T-helper 9 cell (primary cell): ENCODE measurements at places on chromosomes 3 and 15.

GRCh38 chr3:114646526-114646925 lies 352.7 kb downstream of the TIGIT start:
- no peak for DNase-seq

DNA sequence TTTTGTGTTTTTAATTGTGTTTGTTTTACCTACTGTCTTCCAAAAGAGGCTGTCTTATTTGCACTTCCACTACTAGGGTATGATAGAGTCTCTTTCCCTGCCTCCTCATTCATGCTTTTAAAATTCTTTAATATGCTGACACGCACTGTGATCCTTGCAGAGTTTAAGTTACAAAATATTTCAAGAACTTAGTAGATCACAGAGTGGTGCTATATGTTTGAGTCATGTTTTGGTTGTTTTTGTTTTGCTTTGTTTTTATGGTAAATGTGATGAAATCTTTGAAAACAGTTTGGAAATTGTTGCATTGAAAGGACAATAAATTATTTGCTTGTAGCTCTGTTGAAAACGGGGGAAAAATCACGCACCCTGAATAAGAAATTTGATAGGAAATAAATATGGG lies 5.9 kb upstream of the ABHD10 start:
- no peak for DNase-seq

DNA sequence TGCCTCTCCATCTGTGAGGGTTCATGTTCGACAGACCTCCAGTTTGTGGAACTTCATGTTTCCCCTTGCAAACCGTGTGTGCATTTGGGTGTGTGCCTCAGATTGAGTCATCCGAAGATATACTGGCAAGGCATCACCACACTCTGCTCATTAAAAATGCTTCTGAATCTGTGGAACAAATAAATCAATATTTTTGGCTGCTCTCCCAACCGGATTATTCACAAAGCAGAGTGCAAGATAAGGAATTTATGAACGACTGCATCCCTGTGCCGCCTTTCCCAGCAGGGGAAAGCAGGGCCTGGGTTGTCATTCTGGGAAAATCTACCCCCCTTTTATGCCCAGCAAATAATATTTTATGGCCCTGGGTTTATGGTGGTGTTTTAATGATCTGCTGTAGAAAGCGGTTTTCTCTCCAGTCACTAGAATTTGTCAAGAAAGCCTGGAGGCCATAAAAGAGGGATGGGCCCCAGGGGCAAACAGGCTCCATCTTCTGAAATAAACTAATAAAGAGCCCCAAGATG lies 4.2 kb upstream of the WNT5A start:
- DNase-seq: no peak

DNA sequence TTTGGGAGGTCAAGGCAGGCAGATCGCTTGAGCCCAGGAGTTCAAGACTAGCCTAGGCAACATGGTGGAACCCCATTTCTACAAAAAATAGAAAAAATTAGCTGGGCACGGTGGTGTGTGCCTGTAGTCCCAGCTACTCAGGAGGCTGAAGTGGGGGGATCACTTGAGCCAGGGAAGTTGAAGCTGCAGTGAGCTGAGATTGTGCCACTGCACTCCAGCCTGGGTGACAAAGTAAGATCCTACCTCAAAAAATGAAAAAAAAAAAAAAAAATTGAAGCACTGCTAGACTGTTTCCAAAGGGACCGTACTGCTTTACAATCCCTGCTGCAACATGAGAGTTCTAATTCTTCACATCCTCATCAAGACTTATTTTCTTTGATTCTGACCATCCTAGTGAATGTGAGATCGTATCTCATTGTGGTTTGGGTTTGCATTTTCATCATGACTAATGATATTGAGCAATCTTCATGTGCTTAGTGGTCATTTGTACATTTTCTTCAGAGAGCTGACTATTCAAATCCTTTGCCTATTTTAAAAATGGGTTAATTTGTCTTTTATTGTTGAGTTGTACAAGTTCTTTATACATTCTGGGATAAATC lies 10.8 kb downstream of the CMTM8 start:
- no peak for DNase-seq

DNA sequence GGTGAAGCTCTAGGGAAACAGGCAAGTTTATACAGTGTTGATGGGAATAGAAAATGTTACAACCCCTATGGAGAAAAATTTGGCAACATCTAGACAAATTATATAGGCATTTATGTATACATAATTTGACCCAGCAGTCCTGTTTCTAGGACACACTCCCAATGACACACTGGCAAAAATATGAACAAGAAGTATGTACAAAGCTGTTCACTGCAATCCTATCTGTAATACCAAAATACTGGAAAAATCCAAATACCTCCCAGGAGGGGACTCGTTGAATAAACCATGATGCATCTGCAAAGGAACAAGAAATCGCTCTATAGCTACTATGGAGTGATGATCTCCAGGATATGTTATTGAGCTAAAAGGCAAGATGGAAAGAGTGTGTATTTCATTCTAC lies 8.5 kb downstream of the BFSP2 start:
- no peak for DNase-seq

GRCh38 chr3:186075489-186075888 lies 33.4 kb downstream of the ETV5 start:
- no peak for DNase-seq
